ENCODE measurements at places on chromosomes 16 and 17.

DNA sequence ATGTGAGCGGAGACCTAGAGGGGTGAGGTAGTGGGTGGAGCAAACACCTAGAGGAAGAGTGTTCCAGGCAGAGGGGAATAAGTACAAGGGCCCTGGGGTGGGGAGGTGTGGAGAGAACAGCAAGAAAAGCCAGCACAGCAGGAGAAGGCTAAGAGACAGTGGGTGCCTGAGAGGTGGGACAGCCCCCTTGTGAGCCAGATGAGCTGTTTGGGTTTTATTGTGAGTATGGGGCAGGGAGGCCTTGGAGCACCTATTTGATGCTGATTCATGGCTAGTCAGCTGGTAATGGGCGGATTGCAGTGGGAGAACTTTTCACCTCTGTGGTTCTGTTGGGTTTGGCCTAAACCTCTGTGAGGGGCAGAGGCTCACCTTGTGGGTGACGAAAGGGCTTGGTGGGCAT lies 68.4 kb downstream of the ABCC1 start:
- DNase-seq = no peak

- DNase-seq = no peak
Observed at GRCh38 chr17:28057731-28058246, 15.3 kb downstream of the NLK start.

DNA sequence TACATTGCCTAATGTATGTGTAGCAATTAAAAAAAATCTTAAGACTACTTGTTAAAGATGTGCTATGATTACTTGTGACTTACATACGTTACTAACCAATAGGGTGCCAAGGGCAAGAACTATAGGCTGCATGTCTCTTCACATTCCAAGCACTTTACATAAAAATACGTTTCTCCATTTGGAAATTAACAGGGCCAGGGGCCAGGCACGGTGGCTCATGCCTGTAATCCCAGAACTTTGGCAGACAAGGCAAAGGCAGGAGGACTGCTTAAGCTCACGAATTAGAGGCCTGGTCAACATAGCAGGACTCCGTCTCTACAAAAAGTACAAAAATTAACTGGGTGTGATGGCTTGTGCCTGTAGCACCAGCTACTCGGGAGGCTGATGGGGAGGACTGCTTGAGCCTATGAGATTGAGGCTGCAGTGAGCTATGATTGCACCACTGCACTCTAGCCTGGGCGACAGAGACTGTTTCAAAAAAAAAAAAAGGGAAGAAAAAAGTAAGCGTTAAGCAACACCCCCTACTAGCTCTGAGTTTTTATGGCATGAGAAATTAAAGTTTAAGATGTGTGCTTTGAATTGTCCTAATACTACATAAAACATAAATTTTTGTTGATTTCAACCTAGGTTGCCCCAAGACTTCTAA lies 12.3 kb downstream of the PSMD12 start:
- DNase-seq = no peak

GRCh38 chr16:83956336-83957289 lies 3.6 kb downstream of the OSGIN1 start:
- peak; percentile 76 for DNase-seq

DNA sequence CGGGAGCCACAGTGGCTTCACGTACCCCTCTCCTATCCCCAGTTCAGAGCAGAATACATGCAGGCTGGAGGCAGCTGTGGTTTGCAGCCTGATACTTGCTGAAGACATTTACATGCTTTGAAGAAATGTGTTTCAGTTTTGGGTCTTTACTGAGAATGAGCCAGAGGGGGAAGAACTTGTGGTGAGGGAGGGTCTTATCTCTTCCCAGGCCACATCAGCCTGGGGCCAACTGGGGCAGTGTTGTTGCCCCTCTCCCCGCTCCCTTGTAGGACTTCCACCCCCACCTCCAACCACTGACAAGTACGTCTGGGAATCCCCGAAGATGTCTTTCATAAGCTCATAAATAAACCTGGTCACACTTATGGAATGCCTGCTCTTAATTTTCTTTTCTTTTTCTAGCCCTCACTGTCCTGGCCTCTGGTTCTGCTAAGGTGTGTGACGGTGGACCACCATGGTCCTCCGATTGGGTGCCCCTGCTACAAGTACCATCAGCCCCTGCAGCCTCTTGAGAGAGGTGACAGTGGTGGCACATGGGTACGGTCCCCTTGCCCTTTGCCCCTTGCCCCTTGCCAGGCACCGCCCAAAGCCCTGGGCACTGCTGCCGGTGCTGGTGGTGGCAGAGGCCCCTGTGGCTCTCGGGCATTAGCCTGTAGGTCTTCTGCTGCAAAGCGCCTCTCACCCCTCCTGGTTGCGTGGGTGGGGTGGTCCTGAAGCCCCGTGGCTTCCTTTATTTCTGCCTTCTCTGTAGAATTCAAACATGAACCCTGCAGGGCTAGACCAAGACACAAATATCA lies 144.8 kb upstream of the RPH3AL start:
- no peak for DNase-seq

DNA sequence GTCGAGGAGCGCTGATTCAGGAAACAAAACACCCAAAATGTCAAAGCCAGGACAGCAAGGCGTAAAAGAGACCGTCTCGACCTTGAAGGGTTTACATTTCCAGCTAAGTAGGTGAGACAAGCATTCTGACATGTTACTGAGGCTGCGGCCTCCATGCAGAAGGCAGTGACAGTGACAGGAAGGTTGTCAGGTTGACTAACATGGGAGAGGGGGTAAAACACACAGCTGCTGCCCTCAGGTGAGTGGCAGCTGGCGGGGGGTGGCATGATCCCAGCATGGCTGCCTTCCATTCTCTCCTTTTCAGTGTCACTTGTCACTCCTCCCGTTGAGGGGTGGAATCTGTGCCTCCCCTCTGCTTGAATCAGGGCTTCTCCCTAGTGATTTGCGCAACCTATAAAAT lies 31.9 kb upstream of the CRHR1 start:
- DNase-seq = no peak

GRCh38 chr16:89705006-89705405 lies 3.5 kb upstream of the SPATA2L start:
- DNase-seq = no peak

Data from liver (tissue), 10 donors.